ENCODE measurements at places on chromosomes 5 and 9. TPM values are rescaled to one million over a fixed set of nuclear protein-coding genes. Genes with fewer than 3 reads are reported as not detected.

DNA sequence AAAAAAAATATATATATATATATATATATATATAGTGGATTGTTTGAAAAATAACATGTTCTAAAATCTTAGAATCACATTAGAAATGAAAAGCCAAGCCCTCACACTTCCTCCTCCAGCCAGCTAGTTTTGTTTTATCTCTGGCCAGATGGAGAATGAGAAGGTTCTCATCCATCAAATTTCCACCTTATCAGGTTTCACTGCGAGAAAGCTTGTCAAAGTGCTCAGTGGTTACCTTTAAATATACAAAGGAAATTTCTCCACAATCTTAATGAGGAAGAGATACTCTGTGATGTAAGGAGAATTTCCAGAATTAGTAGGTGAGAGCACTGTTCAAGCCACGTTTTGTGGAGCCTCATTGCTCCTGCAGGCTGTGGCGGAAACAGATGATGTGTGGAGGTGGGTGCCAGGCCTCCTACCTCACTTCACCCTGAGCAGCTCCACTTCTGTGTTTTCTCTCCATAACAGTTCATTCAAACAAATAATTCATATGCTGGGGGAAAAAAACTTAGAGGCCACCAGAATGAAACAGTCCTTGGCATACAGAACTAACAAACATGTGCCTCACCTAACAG is 71.9 kb downstream of the CDK5RAP2 start:
- no peak overlapping the region for H3K27ac ChIP-seq
- peaks cover 24% of the 10 kb centered on the region for H3K36me3 ChIP-seq
- H3K4me3 ChIP-seq, result no peak overlapping the region
- H3K4me1 ChIP-seq, result no peaks in the 10 kb centered on the region

DNA sequence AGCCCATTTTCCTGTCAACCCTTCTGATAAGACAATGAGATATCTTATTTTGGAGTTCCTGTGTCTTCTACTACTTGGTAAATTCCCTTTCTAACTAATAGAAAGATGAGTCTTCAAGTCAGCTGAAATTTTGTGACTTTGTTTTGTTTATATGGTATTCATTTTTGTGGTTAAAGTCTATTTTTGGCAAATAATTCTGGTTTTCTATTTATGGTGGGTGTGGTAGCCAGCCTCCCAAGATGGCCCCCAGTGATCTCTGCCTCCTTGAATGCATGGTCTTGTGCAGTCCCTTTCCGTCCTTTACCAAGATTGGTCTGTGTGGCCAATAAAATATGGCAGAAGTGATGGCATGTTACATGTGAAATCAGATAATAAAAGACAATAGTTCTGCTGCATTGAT is 91.5 kb downstream of the NR3C1 start:
- no peaks in the 10 kb centered on the region for H3K36me3 ChIP-seq
- peaks cover 14% of the 10 kb centered on the region for H3K4me1 ChIP-seq

The ADAMTS13 gene
- 2.0 TPM for total RNA-seq

- DNase-seq, result no peak
- H3K36me3 ChIP-seq, result no peaks in the 10 kb centered on the region
- H3K4me3 ChIP-seq, result no peak overlapping the region
- no peaks in the 10 kb centered on the region for H3K4me1 ChIP-seq
- H3K27me3 ChIP-seq, result no peaks in the 10 kb centered on the region
Measured at GRCh38 chr5:200985-201384, 9.7 kb downstream of the LRRC14B start.

GRCh38 chr9:96156171-96156974 is 145.6 kb downstream of the HSD17B3 start:
- DNase-seq, result no peak
- no peaks in the 10 kb centered on the region for H3K36me3 ChIP-seq
- H3K4me3 ChIP-seq, result no peak overlapping the region

The ADRB2 gene
- 43.2 TPM for total RNA-seq

- DNase-seq, result no peak
- H3K36me3 ChIP-seq, result no peaks in the 10 kb centered on the region
- H3K4me3 ChIP-seq, result no peak overlapping the region
- H3K27ac ChIP-seq, result no peak overlapping the region
- peaks cover 9% of the 10 kb centered on the region for H3K4me1 ChIP-seq
Measured at GRCh38 chr5:176612855-176613254, 2.9 kb upstream of the GPRIN1 start.

GRCh38 chr5:75484605-75485004 is 26.8 kb downstream of the CERT1 start:
- H3K27ac ChIP-seq, result no peak overlapping the region

DNA sequence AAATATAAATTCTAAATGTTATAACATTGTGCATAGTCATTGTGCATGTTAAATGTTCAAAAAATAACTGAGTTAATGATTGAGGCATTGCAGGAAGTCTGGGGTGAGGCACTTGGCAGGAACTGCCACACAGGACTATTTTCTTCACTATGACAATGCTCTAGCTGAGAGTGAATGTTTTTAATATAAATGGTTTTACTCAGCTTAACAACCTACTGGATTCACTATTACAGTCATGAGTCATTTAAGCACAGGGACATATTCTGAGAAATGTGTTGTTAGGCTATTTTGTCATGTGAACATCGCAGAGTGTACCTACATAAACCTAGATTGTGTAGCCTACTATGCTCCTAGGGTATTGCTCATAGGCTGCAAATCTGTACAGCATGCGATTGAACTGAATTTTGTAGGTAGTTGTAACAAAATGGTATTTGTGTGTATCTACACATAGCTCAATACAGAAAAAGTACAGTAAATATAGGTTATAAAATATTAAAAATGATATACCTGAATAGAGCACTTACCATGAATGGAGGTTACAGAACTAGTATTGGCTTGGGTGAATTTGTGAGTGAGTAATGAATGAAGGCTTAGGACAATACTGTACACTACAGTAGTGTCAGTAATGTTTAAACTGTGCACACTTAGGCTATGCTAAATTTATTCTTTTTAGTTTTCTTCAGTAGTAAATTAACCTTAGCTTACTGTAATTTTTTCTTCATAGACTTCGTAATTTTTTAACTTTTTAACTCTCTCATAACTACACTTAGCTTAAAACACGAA is 346.1 kb upstream of the PTGER4 start:
- DNase-seq, result no peak
- no peaks in the 10 kb centered on the region for H3K36me3 ChIP-seq
- H3K27ac ChIP-seq, result no peak overlapping the region
- H3K4me1 ChIP-seq, result no peaks in the 10 kb centered on the region
- no peaks in the 10 kb centered on the region for H3K27me3 ChIP-seq

DNA sequence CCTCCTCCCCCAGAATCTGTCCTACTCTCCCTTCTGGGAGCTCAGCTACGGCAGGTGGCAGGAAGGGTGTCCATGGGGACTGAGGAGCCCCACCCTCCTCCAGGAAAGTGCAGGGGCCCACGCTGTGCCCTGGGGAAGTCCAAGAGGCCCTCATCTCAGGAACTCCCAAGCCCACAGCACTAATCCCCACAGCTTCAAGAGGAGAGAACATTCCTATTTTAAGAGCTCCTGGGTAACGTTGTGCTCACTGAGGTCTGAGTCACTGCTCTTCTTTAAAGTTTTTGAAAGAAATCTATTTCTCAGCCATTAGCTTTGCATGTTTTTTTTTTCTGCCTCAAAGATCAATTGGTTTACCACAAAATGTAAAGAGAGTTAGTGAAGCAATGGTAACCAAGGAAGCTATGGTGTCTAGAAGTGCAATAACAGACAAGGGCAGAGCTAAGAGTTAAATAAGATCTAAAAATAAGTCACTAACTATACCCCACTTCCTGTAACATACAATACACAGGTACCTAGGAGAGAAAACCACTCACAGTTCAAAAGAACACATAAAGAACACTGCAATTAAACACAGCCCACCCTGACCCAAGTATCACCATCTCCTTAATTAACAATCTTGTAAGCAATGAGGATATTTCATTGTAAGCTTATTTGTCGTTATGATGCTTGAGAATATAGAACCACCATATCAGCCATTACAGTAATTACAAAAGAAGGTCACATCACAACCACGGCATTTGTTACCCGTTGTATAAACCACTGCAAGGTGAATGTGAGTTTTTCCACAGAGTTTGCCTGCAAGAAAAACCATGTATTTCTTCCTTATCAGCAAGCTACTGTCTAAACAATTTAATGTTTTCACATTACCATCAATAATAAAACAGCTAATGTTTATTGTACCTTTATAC is 382.3 kb upstream of the SLC30A5 start:
- no peak overlapping the region for H3K4me3 ChIP-seq
- H3K27ac ChIP-seq, result no peak overlapping the region
- no peak for DNase-seq
- no peaks in the 10 kb centered on the region for H3K27me3 ChIP-seq
- H3K4me1 ChIP-seq, result peaks cover 14% of the 10 kb centered on the region
